Suppressor macrophage treated with lipopolysaccharide for 4 hours (primary cell): ENCODE measurements at places on chromosomes 12 and 14.
A peak's percentile ranks its signal among the peaks of the same experiment; 100 is the strongest.

GRCh38 chr14:106318700-106319099 is 792.3 kb downstream of the TMEM121 start:
- DNase-seq, result peak; percentile 32

DNA sequence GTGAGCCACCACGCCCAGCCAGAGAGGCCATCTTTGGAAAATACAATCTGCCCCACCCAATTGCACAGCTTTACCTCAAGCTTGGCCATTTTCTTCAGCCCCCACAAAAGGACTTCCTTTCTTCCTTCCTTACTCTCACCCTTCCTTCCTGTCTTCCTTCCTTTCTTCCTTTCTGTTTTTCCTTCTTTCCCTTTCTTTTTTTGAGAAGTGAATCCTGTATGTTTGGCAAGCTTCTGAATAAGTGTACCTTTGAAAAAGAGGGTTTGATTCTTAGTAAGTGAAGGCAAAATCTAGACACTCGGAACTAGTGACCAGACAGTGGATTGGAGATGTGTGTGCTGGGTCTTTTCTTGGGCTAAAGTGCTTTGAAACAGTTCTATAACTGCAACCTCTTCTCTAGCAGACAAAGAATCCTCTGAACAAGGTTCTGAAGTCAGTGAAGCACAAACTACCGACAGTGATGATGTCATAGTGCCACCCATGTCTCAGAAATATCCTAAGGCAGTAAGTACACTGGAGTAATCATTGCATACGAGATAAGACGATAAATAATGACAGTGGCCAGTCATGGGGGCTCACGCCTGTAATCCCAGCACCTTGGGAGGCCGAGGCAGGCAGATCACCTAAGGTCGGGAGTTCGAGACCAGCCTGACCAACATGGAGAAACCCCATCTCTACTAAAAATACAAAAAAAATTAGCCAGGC is 49.5 kb downstream of the SUPT16H start:
- no peak for DNase-seq

- DNase-seq, result peak; percentile 36
Observed at GRCh38 chr12:53128780-53129569, 25.7 kb downstream of the SOAT2 start.

GRCh38 chr14:31541702-31542101 is 19.5 kb upstream of the NUBPL start:
- DNase-seq, result no peak

GRCh38 chr14:25097120-25097519 is 47.2 kb upstream of the STXBP6 start:
- no peak for DNase-seq
